Neural progenitor cell (in vitro differentiated cells): ENCODE measurements at places on chromosomes 2 and 18. TPM values are rescaled to one million over a fixed set of nuclear protein-coding genes. Genes with fewer than 3 reads are reported as not detected.

The CDCA7 gene
- total RNA-seq: 31.4 and 36.8 TPM in 2 replicates

The IL36RN gene
- not detected in 2 replicates for total RNA-seq

The RAB10 gene
- 123 and 238 TPM in 2 replicates for total RNA-seq

DNA sequence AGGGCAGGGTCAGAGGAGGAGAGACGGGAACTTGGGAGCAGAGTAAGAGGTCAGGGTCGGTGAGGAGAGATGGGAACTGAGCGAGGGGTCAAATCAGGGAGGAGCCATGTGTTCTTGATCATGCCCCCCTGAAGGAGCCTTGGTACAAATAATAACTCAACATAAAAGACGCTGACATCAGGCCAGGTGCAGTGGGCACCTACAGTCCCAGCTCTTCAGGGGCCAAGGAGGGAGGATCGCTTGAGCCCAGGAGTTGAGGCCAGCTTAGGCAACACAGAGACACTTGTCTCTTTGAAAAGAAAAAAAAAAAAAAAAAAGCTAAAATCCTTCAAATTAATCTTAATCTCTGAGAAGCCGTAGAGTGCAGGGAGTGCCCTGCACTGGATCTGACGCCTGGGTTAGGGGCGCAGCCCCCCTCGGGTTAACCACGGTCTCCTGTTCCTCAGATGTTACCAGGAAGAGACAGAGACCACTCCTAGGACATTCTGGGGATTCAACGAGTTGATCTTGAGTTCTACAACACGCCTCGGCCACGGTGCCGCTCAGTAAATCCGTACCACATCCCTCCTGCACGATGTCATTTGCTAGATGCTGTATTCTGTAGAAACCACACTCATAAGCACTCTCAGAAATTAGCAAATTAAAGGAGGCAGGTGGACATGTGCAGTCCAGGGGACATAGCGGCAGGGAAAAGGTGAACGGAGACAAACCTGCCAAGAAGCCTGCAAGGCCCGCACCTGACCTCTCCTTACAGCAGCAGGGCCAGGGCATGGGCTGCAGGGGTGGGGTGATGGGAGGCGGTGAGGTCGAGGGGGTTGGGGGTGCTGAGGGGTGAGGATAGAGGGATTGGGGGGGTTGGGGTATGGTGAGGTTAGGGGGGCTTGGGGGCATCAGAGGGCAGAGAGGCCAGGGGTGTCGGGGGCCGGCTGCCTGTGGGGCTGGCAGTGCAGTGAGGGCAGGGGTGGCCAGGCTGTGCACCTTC, 29.2 kb downstream of the SLC66A2 start:
- no peak for DNase-seq

DNA sequence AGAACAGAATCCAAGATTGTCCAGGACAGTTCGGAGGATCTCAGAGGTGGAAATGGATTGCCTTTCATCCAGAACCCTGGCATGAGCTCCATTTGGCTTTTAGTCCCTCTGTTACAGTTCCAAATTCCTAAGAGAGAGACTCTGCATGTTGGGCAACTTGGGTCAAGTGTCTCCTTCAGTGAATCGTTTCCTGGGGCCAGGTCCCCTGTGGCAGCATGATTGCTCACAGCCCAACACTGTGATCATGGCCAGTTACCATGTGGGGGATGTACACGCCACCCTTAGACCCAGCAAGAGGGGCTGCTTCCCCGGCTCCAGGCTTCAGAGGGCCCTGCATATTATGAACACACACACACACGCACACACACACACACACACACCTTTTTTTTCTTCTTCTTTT, 118.6 kb upstream of the GLI2 start:
- DNase-seq: no peak

GRCh38 chr2:30164131-30164925, 17.5 kb downstream of the YPEL5 start:
- no peak for DNase-seq

DNA sequence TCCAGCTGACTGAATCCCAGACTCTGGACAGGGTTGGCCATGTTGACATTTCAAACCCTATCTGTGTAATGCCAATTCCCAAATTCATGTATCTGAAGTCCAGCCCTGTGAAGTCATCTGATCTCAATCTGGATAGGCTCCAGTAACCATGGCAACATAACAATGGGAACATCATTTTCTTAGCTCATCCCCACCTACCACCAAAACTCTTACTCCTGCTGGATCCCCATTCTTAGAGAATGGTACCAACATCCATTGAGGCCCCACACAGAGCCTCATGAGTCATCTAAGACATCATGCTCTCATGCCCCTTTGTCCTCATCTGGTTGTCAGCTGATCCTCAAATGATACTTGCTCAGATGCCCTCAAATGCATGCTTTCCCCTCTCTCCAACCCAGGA, 58.9 kb upstream of the TEX51 start:
- DNase-seq: no peak

DNA sequence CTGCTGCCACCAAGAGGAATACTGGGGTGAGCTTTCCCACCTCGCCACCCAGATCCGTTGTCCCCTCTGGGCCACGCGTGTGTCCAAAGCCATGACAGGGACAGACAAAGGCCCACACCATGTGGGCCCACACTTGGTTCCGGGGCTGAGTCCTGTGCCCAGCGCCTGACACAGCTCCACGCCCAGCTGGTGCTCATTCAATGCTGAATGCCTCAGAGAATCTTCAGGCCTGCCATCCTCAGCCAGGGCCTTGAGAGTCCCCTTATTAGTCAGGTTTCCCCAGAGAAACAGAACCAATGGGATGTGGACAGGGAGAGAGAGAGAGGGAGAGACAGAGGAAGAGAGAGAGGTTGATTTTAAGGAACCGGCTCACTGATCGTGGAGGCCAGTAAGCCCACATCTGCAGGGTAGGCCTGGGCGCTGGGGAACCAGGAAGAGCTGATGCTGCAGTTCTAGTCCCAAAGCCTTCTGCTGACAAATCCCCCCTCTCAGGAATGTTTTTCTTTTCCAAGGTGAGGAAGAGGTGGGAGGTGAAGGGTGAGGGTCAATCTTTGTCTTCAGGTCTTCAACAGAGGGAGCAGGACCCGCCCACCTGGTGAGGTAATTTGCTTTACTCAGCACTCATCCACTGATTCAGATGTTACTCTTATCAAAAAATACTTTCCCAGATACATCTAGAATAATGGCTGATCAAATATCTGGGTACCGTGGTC, 10.2 kb upstream of the SPATA3 start:
- no peak for DNase-seq

DNA sequence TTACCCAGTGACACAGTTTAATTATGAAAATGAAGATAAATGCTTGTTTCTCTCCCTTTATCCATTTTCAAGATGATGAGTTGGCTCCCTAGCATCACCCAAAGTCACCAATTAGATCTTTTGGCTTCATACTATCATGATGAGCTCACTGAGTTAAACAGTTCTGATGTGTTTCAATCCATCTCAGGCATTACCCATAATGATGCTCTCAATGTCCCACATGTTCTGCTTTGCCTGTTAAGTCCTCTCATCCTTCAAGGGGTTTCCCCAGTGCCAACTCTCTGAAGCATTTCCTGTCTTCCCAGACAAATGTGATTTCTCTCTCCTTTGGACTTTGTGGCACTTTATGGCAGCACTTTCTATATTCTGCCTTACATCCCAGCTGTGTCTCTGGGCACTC, 92.6 kb downstream of the EPB41L3 start:
- DNase-seq: no peak

- no peak for DNase-seq
These were observed 128.7 kb upstream of the CCDC68 start for GRCh38 chr18:55088000-55088401.

DNA sequence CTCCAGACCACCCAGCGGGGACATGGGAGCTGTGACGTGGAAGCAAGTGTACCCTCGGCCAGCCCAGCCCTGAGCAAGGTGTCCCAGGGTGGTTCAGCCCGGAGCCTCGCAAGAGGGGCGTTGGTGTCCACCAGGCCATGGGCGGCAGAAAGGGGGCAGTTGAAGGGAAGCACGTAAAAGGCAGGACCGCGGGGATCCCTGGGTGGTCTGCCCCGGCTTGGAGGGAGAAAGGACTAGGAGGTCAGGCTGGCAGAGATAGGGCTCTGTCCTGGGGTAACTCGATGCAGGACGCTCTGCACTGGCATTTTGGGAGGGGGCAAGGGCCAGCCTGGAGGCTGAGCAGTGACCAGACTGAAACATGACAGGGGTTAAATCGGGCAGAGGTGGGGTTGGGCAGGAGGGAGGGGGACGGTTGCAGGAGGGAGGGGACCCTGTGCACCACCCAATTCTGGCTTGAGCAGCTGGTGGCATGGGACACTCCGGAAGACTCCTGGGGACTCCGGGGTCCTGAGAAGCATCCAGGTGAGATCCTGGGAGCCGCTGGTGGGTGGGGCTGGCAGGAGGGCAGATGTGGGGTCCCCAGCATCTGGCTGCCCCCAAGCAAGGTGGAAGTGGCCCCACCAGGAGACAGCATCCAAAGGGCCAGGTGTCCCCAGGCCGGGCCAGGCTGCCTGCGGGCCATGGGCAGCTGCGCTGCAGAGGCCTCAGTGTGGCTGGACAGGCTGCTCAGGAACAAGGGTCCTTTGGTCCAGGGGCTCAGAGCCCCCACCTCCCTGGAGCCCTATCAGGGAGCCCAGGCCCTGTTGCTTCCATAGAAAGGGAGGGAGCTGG, 46.8 kb upstream of the GPC1 start:
- DNase-seq: no peak

DNA sequence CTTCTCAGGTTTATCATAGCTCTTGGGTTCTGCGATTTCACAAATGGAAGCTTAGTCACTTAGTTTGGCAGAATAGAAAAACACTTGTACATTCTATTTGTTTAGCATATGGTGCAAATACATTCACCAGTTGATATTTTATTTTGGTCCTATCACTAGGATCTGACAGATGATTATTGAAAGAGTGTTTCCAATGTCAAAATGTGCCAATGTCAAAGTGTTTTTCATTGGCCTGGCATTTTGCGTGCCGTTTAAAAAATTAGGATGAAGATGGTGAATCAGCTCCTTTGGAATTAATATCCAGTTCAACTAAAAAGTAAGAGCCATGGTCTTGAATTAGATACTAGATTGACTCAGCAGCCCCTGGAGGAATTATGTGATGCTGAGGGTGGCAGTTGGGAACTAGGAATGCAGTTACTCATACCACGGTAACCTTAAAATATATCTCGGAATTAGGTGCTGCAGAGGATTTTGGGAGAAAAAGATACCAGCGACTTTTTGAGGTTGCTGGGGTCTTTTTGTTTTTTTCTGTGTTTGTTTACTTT, 87.0 kb downstream of the SPHKAP start:
- no peak for DNase-seq

DNA sequence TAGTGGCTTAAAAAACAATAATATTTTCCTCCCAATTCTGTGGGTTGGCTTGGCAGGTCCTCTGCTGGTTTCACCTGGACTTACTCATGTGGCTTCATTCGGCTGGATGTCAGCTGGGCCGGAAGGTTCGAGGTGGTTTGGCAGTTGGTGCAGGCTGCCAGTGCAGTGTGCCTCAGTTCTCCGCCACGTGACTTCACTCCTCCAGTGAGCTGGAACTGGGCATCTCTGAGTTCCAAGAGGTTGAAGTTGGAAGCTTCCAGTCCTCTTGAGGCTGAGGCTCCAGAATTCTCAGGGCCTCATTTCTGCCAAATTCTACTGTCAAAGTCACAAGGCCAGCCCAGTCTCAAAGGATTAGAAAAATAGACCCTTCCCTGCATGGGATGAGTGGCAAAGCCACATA, 83.4 kb upstream of the B3GNT7 start:
- DNase-seq: no peak

DNA sequence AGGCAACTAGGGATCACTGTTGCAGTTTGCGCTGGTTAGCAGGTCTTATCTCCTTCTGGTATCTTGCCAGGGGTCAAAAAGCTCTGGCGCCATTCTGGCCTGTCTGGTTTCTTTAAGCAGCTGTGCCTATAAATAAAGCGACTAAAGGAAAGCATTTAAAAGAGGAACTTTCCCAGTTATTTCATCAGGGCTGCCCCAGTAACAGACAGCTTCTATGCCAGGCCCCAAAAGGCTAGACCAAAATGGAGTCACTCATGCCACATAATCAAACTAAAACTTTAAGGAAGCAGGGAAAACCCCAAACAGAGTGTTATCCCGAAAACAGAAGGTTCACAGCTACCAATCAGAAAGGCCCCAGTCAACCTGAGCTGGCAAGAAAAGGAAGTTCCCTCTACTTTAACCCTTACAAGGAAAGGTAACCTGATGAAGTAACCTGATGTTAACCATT, 41.2 kb upstream of the HNRNPA3 start:
- DNase-seq: no peak

DNA sequence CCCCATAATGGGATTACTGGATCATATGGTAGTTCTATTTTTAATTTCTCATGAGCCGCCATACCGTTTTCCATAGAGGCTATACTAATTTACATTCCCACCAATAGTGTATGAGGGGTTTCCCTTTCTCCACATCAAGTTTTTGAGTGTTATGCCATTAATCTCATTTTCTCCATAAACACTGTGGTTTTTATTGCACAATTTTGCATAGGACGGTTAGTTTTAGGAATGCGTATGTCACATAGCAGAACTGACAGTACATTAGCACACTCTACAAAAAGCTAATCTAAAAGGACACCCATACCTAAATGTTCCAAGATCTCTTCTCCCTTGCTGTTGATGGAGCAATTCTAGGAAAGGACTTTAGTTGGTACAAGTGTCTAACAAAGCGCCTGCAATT, 32.5 kb downstream of the DARS1 start:
- DNase-seq: no peak

DNA sequence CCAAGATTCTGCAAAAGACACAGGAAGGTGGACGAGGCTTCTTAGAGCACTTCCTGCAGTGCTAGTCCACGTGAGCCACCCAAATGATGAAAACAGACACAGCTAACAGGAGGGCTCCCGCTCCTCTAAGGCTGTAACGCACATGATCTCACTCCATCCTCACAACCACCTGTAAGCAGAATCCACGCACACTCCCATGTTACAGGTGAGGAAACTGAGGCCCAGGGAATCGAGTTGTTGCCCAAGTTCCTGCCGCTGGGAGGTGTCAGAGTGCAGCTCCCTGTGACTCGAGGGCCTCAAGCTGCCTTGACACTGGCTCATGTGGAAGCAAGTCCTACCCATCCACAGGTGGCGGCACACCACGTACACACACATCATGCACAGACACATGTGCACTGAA, 4.4 kb downstream of the DNMT3A start:
- no peak for DNase-seq

GRCh38 chr18:62033207-62033606, 140.4 kb upstream of the RNF152 start:
- DNase-seq: no peak

DNA sequence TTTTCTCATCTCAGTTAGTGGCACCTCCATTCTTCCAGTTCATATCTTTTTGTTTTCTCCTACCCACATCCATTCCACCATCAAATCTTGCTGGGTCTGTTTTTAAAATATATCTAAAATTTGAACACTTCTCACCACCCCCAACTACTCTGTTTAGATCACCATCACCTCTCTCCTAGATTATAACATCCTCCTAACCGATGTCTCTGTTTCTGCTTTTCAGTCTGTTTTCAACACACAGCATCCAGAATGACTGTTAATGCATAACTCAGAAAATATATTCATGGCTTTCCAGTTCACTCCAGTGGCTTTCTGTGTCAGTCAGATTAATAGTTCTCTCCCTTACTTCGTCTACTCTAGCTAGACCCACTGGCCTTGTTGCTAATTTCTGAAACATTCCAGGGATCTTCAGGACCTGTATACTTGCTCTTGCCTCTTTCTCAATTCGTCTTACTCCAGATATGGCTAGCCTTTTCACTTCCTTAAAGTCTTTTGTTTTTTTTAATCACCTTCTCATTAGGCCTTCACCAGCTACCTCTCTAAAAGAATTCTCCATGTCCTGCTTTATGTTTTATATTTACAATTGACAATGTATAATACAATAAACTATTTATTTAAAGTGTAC, 105.3 kb downstream of the COMMD1 start:
- no peak for DNase-seq

- DNase-seq: no peak
These were observed 101.5 kb downstream of the AFF3 start for GRCh38 chr2:100040906-100041305.

- no peak for DNase-seq
These were observed 561.2 kb downstream of the METTL4 start for GRCh38 chr18:2009942-2010697.
